Activated CD8-positive, alpha-beta memory T cell treated with anti-CD3 and anti-CD28 coated beads for 4 hours (primary cell): ENCODE measurements at places on chromosomes 4 and X.

- no peak for DNase-seq
Measured at GRCh38 chr4:5890063-5890727, 2.7 kb downstream of the CRMP1 start.

GRCh38 chr4:16119981-16120380, 36.2 kb upstream of the PROM1 start:
- DNase-seq = no peak

DNA sequence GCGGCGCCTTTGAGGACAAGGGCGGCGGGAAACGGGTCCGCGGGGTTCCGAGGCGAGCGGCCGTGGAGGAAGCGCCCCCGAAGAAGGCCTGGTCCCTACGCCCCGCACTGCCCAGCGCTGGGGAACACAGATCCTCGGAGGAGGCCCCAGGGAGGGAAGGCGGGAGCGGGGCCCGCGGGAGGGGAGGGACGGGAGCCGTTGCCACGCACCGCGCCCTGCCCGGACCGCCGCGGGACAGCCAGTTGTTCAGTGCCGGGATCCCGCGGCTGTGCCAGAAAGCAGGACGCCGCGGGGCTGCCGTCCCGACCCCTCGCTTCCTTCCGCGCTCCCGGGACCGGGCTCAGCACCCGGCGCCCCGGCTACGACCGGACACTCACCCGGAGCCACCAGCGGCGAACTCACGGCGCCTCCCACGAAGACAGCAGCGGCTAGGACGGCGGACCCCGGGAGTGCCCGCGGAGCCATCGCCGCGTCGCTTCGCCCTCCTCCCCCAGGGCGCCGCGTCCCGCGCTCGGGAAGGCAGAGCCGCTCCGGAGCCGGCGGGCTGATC, 278 bp downstream of the RELL1 start:
- no peak for DNase-seq

GRCh38 chr4:94673961-94674360, 83.8 kb upstream of the BMPR1B start:
- no peak for DNase-seq

- DNase-seq = no peak
Measured at GRCh38 chrX:2325076-2325784, 175.5 kb downstream of the DHRSX start.

- no peak for DNase-seq
Measured at GRCh38 chrX:11424903-11425674, 131.9 kb downstream of the AMELX start.

DNA sequence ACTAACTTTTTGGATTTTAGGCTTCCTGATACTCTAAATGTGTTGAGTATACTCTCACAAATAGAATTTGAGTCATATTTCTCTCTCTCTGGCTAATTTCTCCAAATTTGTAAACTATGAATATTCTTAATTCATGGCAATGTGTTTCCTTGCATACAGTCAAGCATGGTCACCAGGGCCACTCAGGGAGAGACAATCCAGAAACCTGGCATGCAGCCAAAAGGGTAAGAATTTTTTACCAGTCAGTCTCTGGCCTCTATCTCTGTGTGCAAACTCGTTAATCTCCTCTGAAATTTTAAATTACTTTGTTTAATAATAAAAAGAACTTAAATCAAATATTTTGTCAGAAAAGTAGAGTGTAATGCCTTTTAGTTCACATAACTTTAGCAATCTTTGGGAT, 179.8 kb downstream of the OR13H1 start:
- DNase-seq = no peak

- DNase-seq = no peak
Measured at GRCh38 chrX:105753411-105753810, 68.9 kb upstream of the NRK start.

- DNase-seq = no peak
Measured at GRCh38 chr4:145565328-145565727, 53.9 kb upstream of the MMAA start.
